ENCODE measurements at places on chromosomes 1 and 21.

DNA sequence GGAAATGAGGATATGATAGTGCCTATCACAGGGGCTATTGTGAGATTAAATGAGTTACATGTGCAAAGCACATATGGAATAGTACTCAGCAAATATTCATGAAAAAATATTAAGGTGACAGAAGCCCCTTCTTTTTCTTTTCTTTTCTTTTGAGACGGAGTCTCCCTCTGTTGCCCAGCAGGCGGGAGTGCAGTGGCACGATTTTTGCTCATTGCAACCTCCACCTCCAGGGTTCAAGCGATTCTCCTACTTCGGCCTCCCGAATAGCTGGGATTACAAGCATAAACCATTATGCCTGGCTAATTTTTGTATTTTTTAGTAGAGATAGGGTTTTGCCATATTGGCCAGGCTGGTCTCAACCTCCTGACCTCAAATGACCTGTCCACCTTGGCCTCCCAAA lies 139.4 kb downstream of the HIVEP3 start:
- DNase-seq, result no peak

DNA sequence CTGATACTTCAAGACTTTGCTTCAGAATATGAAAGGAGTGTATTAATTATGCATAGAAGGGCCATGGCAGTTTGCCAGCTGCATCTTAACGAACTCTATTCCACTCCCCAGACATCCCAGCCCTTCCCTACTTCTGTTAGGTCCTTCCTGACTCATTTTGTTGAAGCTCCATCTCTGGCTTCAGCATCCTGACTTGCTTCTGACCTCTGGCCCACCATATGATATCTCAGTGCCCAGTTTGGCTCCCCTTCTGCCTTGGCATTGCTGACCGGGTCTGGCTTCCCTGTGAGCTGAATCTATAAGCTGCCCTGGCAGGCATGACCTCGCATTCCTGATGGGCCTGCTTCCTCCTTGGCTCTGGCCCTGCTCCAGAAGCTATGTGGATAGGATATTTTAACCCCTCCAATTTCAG lies 27.6 kb upstream of the ARHGAP29 start:
- DNase-seq, result peak; percentile 25

- no peak for DNase-seq
Measured at GRCh38 chr21:44849616-44850130, 23.8 kb downstream of the PTTG1IP start.

DNA sequence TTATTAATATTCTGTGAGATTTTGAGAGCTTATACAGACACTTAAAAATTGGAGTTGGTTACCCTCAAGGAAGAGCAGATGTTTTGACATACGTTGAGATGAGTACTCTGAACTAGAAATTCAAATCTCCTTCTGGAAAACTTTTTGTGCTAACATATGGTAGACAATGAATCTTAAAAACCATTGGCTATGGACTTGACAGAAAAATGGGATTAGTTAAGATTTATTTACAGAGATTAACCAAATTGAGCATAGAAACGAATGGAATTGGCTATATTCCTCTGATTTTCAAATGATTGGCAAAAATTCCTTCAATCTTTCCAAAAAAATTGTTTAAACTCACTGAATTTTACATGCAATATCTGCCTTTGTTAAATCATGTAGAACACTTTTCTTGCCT lies 1392.9 kb downstream of the BRINP3 start:
- peak; percentile 98 for DNase-seq

DNA sequence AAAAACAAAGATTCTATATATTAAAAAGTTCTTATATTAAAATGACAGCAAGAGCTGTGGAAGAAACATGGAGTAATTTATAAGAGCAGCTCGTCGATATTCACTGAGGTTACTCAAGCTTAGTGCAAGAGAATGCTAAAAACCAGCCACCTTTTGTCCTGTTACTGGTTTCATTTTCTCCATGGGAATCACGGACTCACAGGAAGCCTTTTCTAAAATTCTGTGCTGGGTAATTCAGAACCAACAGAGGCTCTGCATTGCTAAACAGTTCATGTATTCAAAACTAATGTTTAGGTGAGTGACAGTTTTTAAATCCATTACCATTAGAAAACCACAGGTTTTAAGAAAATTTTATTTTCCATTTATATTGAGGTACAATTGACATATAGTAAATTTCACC lies 147.8 kb upstream of the MAP1LC3C start:
- DNase-seq, result peak; percentile 54

- DNase-seq, result no peak
Measured at GRCh38 chr1:109823543-109824348, 60.0 kb upstream of the EPS8L3 start.

DNA sequence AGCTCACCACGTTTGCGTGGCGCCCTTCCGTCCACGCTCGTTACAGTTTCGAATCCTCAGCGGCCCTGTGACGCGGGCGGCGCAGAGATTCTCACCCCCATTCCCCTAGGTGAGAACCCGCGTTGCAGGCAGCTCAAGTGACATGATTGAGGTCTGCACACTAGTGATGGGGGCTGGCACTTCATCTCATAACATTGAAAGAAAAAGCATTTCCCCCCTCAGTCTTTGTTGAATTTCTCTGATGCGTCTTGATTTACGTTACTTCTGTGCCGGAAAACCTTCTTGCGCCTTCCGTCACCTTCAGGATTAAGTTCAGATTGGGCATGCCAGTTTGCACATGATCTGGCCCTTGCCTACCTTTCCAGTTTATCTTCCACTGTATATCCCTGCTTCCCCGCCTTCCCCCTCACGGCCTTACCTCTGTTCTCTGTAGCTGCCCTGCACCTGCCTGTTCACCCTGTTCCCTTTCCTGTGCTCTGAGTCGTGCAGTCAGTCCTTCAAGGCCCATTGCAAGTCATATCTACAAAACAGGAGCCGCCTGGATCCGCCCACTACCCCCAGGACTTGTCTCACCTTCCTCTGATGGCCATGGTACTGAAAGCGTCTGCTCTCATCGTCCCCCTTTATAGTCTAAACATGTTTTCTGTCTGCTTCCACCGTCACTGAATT lies 1.1 kb downstream of the CTPS1 start:
- peak; percentile 64 for DNase-seq

DNA sequence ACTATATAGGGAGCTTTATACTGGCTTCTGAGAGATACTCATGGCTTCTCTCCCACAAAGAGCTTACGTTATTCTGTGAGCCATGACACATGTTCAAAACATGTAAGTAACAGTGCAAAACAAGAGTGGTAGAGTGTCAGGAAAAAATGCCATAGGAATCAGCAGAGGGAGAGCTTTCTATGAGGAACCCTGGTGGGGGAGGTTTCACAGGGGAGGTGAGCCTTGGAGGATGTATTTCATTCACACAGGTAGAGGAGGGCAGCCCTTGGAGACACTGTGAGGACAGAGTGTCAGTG lies 72.7 kb upstream of the LYST start:
- no peak for DNase-seq

DNA sequence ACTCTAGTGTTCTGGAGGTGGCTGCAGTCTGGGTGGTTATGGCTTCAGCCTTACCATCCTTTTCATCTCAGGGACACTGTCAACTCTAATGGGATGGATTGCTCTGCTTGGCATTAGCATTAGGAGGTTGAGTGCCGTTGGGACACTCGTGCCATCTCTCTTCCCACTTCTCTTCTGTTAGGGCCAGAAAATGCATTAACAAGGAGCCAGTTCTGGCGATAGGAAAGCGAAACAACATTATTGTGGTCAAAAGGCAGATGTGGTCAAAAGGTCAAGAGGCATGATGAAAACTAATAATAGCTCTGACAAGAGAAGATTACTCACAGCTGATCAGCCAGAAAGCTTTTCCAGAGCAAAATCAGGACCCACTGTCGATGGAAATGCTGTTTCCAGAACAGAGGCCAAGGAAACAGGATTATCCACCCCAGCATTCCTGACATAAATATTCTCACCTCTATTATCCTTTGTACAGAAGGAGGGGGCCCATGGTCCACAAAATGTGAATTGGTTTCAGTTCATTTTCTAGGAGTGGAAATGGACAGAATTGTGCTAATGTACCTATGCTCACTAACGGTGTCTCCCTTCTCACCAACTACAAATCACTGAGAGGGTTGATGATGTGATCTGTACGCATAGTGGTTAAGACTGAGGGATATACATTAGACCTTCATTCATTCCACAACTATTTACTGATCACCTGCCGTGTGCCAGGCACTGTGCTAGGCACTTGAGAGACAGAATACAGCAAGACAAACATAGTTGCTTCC lies 72.0 kb downstream of the ST6GALNAC5 start:
- DNase-seq, result no peak

DNA sequence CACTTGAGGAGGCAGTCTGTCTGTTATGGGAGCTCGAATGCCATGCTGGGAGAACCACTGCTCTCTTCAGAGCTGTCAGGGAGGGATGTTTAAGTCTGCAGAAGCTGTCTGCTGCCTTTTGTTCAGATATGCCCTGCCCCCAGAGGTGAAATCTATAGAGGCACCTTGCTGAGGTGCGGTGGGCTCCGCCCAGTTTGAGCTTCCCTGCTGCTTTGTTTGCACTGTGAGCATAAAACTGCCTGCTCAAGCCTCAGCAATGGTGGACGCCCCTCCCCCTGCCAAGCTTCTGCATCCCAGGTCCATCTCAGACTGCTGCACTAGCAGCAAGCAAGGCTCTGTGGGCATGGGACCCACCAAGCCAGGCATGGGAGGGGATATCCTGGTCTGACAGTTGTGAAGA lies 247.5 kb downstream of the LMX1A start:
- DNase-seq, result no peak

- peak; percentile 62 for DNase-seq
Measured at GRCh38 chr1:226064816-226065248, 2.3 kb downstream of the H3-3A start.

- no peak for DNase-seq
Measured at GRCh38 chr1:192485692-192486436, 89.7 kb upstream of the RGS1 start.

DNA sequence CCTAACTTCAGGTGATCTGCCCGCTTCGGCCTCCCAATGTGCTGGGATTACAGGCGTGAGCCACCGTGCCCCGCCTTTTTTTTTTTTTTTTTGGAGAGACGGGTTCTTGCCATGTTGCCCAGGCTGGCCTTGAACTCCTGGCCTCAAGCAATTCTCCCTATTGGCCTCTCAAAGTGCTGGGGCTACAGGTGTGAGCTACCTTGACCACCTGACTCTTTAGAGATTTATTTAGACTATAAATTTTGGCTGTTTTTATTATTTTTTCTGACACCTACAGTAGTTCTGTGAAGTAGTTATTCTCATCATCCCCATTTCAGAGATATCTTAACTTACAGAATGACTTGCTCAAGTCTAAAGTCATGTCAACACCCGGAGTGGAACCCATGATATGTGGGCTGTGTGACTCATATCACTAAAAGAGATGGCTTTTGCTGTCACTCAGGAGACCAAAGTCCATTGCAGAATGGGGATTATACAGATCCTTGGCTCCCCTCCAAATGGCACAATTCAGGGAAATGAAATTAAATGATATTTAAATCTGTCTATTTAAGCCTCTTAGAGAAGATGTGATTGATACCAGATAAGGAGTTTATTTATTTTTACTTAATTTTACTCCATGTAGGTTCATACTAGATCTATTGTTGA lies 93.2 kb downstream of the CTH start:
- DNase-seq, result no peak

DNA sequence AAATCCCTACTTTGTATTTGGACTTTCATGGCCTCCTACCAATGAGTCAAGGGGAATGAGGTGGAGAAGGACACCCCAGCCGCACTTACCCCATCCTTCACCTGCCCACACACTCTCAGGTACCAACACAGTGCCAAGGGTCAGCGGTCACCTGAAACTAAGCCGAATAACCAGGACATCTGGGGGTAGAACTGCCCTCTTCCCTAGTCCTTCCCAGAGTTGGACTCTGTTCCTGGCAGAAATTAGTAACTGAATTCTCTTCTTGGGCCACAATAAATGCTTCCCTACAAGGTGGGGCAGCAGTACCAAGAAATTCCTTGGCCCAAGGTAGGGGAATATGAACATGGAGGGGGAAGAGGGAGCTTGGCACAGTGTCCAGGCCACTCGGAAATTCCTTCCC lies 7.3 kb downstream of the SLC45A3 start:
- DNase-seq, result no peak

All from brain (organoid and tissue), 16 donors.